Activated T-cell treated with anti-CD3 and anti-CD28 coated beads, Interleukin-2, amount 50 U/mL, for 1 hour (primary cell): ENCODE measurements at places on chromosomes 12 and 14.

DNA sequence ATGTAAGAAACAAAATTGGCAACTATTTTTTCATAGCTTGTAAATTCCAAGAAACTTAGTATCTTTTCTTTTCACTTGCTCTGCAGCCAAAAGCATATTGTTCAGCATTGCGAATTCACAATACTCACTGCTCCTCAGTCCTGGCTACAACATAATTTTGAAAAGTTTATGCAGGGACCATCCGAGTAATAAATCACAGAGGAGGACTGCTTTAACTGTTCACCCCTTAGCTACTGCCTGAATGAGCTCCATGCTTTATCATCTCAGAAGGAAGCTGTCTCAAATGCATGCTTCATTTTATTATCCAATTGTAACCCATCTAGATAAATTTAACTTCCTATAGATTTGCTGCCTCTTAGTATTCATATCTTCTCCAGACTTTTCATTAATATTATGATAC, 827.8 kb downstream of the DIO2 start:
- DNase-seq, result no peak

DNA sequence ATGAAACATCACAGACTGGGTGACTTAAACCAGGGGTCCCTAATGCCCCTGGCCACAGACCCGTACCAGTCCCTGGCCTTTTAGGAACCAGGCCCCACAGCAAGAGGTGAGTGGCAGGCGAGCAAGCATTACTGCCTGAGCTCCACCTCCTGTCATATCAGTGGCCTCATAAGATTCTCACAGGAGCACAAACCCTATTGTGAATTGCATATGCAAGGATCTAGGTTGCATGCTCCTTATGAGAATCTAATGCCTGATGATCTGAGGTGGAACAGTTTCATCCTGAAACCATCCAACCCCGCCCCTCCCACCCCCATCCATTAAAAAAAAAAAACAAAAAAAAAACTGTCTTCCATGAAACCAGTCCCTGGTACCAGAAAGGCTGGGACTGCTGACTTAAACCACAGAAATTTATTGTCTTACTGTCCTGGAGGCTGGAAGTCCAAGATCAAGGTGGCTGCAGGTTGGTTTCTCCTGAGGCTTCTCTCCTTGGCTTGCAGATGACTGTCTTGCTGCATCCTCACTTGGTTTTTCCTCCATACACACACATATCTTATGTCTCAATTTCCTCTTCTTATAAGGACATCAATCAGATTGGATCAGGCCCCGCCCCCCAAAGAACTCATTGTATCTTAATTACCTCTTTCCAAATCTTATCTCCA, 235.9 kb downstream of the CHST11 start:
- no peak for DNase-seq

GRCh38 chr14:50528000-50528399, 4.4 kb downstream of the MAP4K5 start:
- DNase-seq, result no peak

GRCh38 chr14:34715127-34715863, 902 bp upstream of the CFL2 start:
- no peak for DNase-seq
